ENCODE measurements at places on chromosomes 4 and X. TPM values are rescaled to one million over a fixed set of nuclear protein-coding genes. Genes with fewer than 3 reads are reported as not detected.

SPIN2B gene
- total RNA-seq = 7.2 TPM

RUFY3 gene
- total RNA-seq = 42.7 TPM

DNA sequence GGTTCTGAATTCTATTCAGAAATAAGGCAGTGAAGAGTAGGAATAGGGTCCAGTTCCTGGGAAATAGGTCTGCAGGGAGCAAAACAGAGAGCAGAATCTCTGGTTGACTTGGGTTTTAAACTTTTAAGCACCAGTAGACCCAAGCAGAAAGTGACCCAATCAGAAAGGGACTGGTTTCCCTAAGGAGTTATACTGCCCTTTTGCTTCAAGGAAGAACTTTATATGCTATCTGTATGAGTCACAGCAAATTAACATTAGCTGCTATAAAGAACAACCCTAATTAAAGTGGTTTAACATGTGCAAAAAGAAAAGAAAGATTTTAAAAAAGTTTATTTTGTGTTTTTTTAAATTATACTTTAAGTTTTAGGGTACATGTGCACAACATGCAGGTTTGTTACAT lies 263.6 kb upstream of the EMCN start:
- no peak for DNase-seq

DNA sequence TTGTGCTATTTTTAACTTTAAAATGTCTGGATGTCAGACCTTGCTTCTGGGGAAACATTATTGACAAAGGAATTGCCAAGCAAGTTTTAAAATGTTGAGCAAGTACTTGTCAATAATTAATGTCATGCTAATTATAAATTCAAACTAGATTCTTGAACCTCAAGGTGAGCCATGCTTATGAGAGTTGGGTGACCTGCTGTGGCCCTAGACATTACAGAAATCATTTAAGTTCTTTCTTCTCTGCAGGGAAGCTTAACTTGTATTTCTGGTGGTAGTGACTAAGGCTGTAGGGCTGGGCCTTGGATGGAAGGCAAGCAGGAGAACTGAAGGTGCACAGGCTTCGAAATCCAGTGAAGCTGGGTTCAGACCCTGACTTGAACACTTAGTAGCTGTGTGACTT lies 14.8 kb upstream of the UCHL1 start:
- no peak for DNase-seq

- no peak for DNase-seq
Measured at GRCh38 chrX:13569479-13570260, at the start of gene EGFL6. TSS of gene EGFL6 (plus strand) at chrX:13569601. CDS start at chrX:13569862, 261 bp downstream.

- no peak for DNase-seq
Measured at GRCh38 chr4:2837904-2838496, 5.6 kb upstream of the ADD1 start.

LRCH2 gene
- 0.44 TPM for total RNA-seq

NUP62CL gene
- 7.3 TPM for total RNA-seq

- peak; percentile 39 for DNase-seq
Measured at GRCh38 chr4:159103384-159103990, 608 bp downstream of the RAPGEF2 start.

- no peak for DNase-seq
Measured at GRCh38 chr4:121177246-121178137, 13.4 kb upstream of the TNIP3 start.

CSAG1 gene
- total RNA-seq = not detected

CFP gene
- 0.71 TPM for total RNA-seq

DNA sequence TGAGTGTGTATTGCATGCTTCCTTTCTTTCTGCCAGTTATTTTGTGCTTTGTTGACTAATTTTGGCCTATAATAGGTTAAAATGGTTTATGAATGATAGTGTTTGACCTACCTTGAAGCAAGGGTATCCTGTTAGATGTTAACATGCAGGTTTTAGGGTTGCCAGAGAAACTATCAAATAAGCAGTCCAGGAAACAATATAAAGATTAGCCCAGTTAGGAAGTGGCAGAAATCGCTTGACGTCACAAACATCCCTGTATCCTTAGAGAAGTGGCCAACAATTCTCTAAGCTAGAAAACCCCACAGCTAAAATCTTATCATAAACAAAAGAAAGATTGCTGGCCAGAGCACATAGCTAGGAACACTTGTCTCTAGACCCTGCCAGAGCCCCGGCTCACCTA lies 3.8 kb downstream of the NAP1L5 start:
- no peak for DNase-seq

DNA sequence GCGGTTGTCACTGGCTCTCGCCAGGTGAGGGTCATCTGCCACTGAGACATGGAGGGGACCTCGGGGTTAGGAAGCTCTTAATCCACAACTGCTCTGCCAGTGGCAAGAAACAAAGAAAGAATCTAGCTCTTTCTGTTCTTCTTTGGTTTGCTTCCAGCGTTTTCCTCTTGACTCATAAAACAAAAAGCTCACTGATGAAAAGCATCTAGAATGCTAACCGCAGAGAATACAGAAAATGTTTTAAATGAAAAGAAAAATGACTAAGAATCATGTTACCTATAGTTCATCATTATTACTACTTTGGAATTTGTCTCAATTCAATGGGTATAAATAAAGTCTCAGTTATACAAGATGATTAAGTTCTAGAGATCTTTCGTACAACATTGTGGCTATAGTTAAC lies 274.8 kb upstream of the TENM3 start:
- peak; percentile 30 for DNase-seq

DNA sequence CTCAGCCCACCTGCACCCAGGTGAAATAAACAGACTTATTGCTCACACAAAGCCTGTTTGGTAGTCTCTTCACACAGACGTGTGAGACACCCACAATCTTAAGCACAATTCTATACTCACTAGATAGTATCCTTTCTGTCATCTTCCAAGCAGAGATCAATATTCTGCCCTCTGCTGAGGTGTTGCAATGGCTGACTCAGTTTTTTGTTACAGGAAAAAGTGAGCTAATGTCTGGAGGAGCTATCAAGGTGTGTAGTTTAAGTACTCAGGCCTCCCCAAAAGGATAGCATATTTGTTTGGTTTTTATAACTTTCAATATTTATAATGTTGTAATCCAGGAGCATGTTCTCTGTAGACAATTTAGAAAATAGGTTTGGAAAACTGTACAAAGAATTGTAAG lies 775.2 kb upstream of the POU3F4 start:
- DNase-seq = peak; percentile 18

DNA sequence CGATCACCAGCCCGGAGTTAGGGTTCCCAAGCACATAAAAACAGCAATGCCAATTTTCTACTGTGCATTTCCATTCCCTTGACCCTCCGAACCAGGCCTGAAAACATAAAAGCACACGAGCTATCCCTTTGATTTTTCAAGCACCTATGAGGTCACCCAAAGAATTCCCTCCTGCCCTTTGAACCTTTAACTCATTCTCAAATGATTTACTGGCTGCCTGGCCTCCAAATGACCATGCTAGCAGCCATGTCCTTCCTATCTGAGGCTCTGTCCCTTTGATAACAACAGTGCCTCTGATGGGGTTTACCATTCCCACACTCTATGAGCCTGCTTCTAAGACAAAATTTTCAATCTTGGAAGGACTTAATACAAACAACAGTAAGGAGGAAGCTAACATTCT lies 15.2 kb downstream of the SHROOM4 start:
- no peak for DNase-seq

SHOX gene
- not detected for total RNA-seq

GRCh38 chr4:38452009-38452408 lies 212.0 kb upstream of the KLF3 start:
- no peak for DNase-seq

DNA sequence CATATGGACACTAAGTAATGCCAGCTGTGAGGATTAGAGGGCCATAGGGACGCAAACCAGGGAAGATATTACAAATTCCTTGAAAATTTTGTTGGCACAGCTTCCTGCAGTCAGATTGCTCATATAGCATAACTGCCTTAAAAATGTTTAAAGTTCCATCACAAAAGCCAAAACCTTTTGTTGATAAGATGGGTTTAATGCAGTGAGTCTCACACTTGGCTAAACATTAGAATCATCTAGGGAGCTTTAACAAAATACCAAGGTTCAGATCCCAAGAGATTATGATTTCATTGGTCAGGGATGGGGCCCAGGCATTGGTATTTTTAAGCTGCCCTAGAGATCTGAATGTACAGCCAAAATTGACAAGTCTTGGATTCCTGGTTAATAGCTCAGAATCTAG lies 376.5 kb upstream of the MAD2L1 start:
- DNase-seq = no peak

FGD1 gene
- total RNA-seq = 15.6 TPM

GLRB gene
- total RNA-seq = 5.9 TPM

DNA sequence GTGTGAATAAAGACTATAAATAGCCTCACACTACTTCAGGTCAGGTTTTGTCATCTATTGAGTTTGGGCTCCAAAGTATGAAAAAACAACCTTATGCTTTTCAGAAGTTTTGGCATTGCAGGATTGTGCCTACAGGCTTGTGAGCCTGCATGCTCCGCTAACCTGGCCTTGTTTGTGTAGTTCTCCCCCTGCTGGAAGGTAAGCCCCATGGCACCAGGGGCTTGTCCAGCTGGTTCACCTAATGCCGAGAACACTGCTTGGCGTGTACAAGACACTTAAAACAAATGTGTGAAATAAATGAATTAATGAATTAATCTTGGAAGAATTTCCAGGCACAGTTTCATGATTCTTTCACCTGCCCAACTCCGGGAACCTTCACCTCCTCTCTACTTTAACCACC lies 1.8 kb upstream of the HSD17B10 start:
- peak; percentile 82 for DNase-seq

DNA sequence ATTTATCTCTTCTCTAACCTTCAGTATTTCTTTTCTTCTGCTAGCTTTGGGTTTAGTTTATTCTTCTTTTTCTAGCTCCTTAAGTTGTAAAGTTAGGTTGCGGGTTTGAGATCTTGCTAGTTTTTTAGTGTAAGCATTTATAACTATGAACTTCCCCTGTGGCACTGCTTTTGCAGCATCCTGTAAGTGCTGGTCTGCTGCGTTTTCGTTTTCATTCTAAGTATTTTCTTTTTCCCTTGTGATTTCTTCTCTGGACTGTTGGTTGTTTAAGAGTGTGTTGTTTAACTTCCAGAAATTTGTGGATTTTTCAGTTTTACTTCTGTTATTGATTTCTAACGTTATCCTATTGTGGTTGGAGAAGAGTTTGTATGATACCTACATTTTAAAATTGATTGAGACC lies 11.0 kb upstream of the CTBP1 start:
- DNase-seq = no peak

DNA sequence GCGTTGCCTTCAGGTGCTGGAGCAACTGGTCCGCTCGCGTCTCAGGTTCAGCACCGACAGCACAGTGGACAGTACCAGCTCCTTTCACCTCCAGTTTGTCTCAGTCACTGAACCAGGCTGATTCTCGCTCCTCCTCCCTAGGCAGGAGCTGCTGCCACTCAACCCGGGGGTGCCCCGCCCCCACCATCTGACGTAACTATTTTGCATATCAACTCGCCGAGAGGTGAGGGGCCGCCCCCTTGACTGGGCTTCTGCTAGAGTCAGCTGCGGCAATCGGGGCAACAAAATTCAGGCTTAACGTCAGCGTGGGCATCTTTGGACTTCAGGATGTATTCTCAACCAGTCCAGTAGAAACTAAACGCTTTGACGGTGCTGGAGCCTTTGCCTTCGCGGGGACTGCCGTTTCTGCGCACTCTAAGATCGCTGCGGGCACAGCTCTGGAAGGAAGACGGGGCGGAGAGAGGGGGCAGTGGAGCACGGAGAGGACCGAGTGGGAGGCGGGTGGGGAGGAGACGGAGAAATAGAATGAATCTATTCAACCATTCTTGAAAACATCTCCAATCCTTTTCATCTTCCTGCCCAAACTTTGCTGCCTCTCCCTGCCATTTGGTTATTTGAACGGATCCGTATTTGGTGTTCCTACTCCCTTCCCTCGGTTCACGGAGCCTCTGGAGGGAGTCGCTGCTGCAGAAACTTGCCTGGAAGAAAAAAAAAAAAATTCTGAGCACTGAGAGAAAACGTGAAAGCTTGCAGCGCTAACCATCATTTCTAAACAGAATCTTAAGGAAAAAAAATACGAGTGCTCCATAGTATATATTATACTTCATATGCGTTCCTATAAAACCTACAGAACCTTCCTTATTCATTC lies at the start of gene FSTL5:
Gene FSTL5, minus strand, starts transcription at position 109 of the 868 bp plus-strand sequence. CDS start 52,604 bp downstream, outside the sequence.
- DNase-seq = peak; percentile 82

TCEAL5 gene
- total RNA-seq = not detected

GRCh38 chr4:129240816-129241215 lies 144.9 kb downstream of the C4orf33 start:
- no peak for DNase-seq

HTN3 gene
- not detected for total RNA-seq

GRCh38 chr4:81454499-81454898 lies 17.2 kb downstream of the RASGEF1B start:
- peak; percentile 73 for DNase-seq

TEC gene
- 1.1 TPM for total RNA-seq

GRCh38 chr4:131001371-131001770 lies 1905.4 kb downstream of the C4orf33 start:
- DNase-seq = no peak

CHRNA9 gene
- total RNA-seq = 1.8 TPM

MAGEH1 gene
- total RNA-seq = not detected

GRCh38 chr4:177232473-177232872 lies 77.2 kb upstream of the NEIL3 start:
- no peak for DNase-seq

PFKFB1 gene
- total RNA-seq = 0.27 TPM

GRCh38 chrX:110044346-110045249 lies 41.7 kb downstream of the TMEM164 start:
- DNase-seq = no peak

DNA sequence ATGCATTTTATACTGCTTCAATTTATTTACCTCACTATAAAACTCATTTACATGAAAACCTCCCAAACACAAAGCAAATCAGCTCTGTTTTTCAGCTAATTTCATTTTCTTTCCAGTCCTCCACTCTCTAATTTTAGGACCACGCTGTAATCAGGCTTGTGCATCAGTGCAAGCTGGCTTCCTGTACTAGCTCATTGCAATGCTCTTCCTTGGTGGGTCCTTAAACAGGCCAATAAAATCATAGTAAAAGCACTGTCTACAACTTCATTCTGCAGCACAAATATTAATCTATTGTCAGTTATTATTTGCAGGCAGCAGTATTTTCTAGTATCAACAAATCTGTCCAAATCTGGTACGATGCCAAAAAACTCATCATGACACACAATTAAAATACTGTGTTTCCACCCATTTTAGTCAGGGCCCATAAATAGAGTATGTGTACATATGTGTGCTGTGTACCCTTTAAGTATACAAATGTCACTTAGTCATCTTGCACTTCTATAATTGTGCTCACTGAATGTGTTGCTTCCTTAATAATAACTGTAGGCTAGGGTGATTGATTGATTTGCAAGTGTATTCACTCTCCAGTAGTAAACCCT lies 178.2 kb upstream of the HCCS start:
- peak; percentile 14 for DNase-seq

Data from MCF 10A (cell line).